Stimulated activated CD4-positive, alpha-beta T cell treated with anti-CD3 and anti-CD28 coated beads, Interleukin-2, amount 100 ng/mL, for 4 hours (primary cell): ENCODE measurements at places on chromosomes 7 and 10.

- no peak for DNase-seq
Measured at GRCh38 chr7:2691011-2691707, 3.2 kb downstream of the AMZ1 start.

GRCh38 chr10:80172896-80173295 lies 32.4 kb downstream of the ANXA11 start:
- DNase-seq: no peak

DNA sequence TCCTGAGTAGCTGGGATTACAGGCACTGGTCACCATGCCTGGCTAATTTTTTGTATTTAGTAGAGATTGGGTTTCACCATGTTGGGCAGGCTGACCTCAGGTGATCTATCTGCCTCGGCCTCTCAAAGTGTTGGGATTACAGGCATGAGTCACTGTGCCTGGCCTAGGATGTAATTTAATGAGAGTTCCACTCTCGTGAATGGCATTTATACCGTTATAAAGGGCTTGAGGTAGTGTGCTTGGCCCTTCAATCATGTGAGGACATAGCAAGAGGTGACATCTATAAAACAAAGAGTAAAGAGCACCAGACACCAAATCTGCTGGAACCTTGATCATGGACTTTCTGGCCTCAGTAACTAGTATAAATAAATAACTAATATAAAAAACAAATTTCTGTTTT lies 93.5 kb upstream of the PPP1R9A start:
- DNase-seq: no peak

- DNase-seq: no peak
Measured at GRCh38 chr7:154844955-154845354, 158.0 kb downstream of the PAXIP1 start.

DNA sequence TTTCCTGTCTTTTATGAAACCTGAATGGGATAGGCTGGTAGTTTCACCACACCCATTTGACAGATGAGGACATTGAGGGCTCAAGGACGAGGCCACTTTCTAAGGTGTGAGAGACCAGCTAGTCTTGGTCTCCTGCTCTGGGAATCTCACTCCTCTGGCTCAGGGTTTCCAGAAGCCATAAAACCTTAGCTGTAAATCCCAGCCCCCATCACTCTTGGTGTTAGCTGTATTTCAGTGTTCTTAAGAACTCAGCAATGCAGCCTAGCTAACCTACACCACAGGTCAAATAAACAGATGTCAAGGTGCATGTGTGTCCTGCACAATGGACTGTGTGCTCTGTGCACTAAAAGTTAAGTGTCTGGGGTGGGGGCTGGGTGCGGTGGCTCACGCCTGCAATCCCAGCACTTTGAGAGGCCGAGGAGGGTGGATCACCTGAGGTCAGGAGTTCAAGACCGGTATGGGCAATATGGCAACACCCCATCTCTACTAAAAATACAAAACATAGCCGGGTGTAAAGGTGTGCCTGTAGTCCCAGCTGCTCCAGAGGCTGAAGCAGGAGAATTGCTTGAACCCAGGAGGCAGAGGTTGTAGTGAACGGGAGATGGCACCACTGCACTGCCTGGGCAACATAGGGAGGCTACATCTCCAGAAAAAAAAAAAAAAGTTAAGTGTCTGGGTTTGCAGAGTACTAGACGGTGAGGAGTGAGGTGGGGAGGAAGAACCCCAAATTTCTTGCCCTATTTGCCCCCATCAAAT lies 567 bp upstream of the EPO start:
- no peak for DNase-seq

GRCh38 chr7:30159698-30160143 lies 24.9 kb downstream of the MTURN start:
- no peak for DNase-seq

DNA sequence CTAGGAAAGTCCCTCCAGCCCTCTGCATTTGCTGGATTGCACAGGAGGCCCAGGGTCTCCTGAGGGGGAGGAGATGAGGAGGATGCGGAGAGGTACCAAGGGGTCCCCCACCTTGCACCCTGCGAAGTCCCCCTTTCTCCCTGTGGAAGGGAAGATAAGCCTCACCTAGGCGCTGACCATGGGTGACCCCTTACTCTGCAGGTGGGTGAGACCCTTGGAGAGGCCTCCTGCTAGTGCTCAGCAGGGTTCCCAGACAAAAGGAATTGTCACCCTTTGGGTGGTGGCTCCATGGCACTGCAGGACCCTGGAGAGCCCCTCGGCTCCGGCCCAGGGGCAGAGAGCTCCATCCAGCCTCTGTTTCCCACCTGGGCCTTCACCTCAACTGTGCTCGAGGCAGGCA lies 107.0 kb upstream of the RET start:
- DNase-seq: no peak

DNA sequence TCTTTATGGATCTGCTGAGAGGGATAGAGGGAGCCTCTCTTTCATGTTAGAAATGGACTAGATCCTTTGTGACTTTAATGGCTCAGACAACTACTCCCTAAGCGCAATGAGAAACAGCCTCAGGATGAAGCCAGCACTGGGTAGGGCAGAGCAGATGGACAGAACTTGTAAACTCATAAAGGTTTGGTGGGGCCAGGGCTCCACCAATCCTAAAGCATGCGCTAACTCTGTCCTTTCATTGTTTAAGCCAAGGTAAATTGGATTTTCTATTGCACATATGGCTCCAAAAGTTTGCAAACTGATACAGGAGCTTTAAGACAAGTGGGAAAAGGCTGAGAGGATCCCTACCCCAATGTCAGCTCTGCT lies 178.1 kb upstream of the MEOX2 start:
- no peak for DNase-seq

DNA sequence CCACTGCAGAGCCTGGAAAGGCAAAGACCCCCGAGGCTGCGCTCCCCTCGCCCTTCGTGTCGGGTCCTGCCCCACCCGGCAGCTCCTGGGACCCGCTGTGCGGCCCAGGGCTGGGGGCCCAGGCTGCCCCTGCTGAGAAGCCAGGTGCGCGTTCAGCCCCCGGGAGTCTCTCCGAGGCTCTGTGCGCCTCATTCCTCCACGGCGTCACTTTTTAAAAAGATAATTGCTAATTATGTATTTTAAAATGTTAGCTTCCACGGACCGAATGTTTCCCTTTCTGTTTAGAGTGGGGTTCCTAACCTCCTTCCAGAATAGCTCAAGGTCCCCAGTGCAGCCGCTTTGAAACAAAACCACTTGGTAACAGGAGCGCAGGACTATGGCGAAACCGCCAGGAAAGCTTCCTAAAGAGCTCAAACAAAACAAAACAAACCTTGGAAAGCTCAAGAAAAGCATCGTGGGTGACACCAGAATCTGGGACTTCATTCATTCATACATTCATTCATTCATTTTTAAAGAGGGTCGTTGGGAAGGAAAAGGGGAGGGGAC lies 45.6 kb downstream of the PDIA4 start:
- DNase-seq: no peak

DNA sequence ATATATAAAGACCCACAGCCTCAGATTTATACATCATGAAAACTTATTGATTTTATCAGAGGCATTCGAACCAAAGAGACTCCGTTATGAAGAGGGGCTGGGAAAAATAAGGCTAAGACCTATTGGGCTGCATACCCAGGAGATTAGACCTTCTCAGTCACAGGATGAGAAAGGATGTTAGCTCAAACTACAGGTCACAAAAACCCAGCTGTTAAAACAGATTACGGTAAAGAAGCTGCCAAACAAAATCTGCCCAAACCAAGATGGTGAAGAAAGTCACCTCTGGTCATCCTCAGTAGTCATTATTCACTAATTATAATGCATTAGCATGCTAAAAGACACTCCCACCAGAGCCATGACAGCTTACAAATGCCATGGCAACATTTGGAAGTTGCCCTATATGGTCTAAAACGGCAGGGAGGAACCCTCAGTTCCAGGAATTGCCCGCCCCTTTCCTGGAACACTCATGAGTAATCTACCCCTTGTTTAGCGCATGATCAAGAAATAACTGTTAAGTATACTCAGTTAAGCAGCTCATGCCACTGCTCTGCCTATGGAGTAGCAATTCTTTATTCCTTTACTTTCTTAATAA lies 362.5 kb upstream of the PCDH15 start:
- DNase-seq: no peak
